T-cell (primary cell): ENCODE measurements at places on chromosomes 12 and 14.

DNA sequence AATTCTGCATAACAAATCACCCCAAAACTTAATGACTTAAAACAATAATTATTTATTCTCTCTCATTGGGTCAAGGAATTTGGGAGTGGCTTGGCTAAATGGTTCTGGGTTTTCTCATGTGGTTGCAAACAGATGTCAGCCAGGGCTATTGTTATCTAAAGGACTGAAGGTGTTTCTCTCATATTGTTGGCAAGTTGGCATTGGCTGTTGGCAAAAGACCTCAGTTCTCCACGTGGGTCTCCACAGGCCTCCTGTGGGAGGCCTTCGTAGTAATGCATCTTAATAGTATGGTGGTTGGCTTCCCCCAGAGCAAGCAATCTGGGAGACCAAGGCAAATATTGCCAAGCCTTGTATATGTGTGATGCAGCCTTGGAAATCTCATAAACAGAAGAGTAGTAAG, 14.4 kb downstream of the GALNT16 start:
- no peak for DNase-seq

DNA sequence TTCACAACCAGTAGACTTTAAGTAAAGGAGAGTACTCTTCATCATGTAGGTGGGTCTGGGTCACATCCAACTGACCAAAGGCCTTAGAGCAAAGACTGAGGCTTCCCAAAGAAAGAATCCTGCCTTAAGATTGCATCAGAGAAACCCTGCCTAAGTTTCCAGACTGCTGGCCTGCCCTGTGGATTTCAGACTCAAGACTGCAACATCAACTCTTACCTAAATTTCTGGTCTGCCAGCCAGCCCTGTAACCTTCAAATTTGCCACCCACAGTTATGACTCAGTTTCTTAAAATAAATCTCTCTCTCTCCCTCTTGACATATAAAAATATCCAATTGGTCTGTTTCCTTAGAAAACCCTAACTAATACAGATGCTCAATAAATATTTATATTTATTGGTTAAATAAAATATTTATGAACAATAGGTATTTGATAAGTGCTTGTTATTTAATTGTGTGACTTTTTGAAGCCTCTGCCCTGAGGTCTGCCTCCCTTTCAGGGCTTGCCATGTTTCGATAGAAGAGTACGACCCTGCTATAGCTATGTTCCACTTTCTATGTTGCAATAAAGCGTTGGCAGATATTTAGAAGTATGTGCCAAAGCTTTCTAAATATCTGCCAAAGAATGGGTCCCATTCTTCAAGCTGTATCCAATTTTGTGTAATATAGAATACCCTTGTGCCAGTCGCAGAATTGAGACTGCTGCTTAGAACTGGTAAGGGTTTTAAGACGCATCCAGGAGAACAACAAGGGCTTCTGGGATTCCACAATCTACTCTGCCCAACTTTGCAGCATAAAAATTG, 65.7 kb downstream of the TMEM30B start:
- DNase-seq = no peak

- DNase-seq = no peak
These were observed 49.5 kb upstream of the GNPNAT1 start for GRCh38 chr14:52840877-52841276.

- no peak for DNase-seq
These were observed 177.6 kb downstream of the TMEM132C start for GRCh38 chr12:128444598-128444997.
